ENCODE measurements at places on chromosomes 2 and 18.

DNA sequence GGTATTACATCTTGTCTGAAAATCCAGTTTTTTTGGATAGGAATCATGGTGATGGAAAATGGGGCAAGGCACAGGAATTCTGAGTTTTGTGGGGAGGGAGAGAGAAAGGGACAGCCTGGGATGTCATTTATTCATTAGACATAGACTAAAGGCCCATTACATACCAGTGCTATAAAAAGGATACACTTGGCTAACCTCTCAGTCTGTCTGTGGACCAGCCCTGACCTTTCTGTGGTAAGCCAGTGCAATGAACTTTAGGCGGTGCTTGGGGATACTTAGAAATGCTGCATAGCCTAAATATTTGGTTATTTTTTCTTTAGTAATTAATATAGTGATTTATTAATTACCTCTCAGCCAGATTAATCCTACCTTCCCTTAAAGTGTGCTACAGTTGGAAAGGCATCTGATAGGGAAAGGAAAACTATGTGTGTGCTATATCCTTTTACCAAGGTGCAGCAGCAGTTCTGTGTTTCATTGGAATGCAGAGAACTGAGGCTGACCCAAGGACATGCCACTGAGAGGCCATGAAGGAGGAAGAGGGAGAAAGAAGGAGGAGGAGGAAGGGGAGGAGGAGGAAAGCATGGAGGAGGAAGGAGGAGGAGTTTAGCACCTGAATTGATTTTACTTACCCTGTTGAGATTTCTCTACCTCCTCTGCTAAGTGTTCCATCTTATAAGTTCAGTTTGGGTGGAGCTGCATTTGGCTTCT lies 37.5 kb downstream of the KCNS3 start:
- no peak for DNase-seq

- no peak for DNase-seq
Observed at GRCh38 chr2:13030606-13031005, 313.9 kb downstream of the TRIB2 start.

GRCh38 chr18:25005541-25006403 lies 346.2 kb downstream of the ZNF521 start:
- no peak for DNase-seq

GRCh38 chr2:198173242-198173641 lies 368.8 kb downstream of the PLCL1 start:
- no peak for DNase-seq

DNA sequence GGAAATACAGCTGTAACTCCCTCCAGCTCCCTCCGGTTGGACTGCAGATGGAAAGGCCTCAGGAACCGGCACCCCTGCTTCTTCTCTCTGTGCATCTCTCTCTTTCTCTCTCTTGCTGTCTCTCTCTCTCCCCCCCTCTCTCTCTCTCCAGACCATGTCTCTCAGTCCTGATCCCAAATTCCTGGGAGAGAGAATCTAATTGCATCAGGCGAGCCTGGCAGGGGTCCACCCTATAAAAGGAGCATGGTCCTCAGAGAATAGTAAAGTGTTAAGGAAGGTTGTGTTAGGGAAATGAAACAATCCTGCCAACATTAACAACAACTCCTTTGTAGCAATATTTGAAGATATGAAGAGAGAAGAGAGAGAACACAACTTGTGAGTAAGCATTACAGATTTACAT lies 36.7 kb downstream of the VIT start:
- DNase-seq: no peak

GRCh38 chr2:47266939-47267710 lies 112.0 kb upstream of the STPG4 start:
- no peak for DNase-seq

- no peak for DNase-seq
Observed at GRCh38 chr2:16285813-16286510, 345.6 kb downstream of the MYCN start.

GRCh38 chr2:230227216-230227615 lies 1.7 kb downstream of the SP140 start:
- no peak for DNase-seq

DNA sequence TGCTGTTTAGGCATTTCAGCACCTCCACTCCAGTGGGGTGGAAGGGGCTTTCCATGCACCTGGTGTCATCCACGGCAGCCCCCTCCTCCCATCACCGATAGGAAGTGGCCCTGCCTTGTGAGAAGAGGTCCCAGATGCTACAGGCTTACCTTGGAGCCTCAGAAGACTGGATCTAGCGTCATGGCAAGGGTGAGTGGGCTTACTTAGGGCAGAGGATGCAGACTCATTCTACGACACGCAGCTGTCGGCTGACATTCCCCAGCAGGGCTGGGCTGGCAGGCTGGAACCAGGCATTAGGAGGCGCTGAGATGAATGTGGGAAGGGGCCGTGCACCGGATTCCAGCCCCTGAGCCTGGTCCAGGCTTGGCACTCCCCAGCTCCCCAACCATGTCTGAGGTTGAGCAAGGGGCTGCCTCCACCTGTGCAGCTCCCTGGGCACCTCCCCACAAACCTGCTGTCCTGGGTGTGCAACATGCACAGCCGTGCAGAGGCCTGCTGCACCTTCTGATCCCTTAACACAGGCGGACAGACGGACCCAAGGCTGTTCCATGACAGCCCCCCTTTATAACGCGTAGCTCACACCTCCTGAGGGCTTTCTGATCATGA lies 1.7 kb upstream of the PRLH start:
- no peak for DNase-seq

GRCh38 chr2:156874707-156875106 lies 382.8 kb upstream of the GALNT5 start:
- DNase-seq: no peak

DNA sequence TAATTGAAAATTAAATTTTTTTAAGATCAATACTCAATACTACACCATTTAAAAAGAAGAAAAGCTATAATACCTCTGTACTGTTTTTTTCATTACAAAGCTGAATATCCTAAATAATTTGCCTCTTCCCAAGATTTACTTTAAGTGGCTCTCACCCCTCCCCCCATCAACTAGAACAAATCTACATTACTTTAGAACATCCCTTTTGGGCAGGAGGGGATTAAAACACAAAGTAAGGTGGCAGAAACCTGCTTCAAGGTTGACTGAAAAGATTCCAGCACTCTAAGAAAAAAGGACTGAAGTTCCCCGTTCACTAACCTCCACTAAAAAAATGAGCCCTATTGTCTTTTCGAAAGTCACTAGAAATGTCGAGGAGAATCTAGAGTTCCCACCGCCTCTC lies 42.3 kb downstream of the SLC38A11 start:
- DNase-seq: no peak

DNA sequence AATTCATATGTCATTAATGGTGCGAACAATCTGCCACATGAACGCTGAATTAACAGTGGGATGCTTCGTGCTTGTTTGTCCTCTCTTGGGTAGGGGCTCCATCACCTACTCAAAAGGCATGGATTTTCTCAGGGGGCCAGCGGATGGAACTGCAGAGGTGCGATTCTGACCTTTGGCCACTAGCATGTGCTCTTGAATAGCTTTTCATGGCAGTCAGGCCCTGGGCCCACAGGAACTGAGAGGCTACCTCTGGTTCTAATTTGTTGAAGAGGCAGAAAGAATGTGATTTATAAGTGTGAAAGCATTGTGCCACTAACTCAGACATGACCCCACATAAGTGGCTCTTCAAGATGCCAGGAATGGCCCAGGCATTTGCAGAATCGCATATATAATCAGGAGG lies 283.2 kb downstream of the INSIG2 start:
- DNase-seq: no peak

- no peak for DNase-seq
Observed at GRCh38 chr2:11399438-11399762, 55.0 kb upstream of the ROCK2 start.

DNA sequence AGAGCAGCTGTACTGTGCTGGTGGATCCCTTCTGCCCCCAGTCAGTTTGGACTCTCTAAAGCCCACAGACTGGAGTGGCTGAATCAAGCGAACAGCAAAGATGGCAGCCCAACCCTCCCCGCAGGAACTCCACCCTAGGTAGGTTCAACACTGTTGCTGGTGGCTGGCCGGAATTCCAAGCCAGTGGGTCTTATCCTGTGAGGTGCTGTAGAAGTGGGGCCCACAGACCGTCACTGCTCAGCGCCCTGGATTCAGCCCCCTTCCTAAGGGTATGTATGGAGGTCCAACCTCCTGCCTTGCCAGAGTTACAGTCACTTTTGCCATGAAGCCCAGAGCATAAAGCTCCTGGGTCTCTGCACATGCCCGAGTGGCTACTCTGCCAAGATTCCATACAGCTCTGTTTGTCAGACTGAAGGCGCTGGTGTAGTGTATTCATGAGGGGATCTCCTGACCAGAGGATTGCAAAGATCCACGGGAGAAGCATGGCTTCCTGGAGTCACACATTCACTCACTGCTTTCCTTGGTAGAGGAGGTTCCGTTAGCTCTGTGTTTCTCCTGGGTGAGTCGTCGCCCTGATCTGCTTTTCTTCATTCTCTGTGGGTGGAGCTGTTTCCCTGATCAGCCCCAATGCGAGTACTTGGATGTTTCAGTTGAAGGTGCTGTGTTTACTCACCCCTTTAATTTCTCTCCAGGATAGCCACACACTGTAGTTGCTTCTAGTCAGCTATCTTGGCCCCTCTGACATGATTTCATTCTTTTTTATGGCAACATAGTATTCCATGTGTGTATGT lies 293.6 kb upstream of the THUMPD2 start:
- DNase-seq: no peak

- DNase-seq: no peak
Observed at GRCh38 chr2:1757567-1757966, 13.3 kb upstream of the PXDN start.

DNA sequence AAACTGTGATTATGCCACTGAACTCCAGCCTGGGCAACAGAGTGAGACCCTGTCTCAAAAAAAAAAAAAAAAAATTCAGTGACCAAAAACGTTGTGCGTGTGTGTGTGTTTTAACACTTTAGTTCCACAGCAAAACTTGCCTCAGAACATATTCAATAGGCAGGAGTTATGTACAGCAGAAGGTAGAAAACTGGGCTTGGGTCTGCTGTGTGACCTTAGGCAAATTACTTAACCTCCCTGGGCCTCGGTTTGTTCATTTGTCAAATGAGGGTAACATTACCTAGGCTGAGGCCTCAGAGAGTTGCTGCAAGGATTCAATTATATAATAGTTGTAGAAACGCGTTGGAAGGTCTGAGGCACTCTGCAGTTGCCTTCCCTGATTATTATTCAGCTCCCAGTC lies 10.3 kb upstream of the SCG2 start:
- no peak for DNase-seq

DNA sequence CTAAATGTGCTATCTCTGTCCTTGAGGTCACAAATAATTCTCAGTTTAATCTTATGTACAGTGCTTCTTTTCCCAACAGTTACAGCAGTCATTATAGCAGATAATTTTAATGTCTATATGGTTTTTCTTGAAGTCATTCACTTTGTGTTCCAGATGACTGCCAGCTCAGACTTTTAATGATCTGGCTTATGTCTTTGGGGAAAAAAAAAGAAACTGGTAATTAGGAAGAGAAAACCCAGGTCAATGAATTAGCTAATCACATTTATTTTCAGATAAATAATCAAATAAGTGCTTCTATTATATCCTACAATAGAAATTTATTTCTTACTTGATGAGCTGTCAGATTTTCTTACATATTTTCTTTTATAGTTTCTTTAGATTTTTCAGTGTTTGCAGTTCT lies 96.0 kb downstream of the COMMD1 start:
- no peak for DNase-seq

- DNase-seq: no peak
Observed at GRCh38 chr2:79855264-79856006, 342.6 kb downstream of the CTNNA2 start.

GRCh38 chr18:58364876-58365528 lies 263.9 kb downstream of the ALPK2 start:
- DNase-seq: no peak

GRCh38 chr2:135742325-135742757 lies 686 bp downstream of the UBXN4 start:
- peak; percentile 20 for DNase-seq

DNA sequence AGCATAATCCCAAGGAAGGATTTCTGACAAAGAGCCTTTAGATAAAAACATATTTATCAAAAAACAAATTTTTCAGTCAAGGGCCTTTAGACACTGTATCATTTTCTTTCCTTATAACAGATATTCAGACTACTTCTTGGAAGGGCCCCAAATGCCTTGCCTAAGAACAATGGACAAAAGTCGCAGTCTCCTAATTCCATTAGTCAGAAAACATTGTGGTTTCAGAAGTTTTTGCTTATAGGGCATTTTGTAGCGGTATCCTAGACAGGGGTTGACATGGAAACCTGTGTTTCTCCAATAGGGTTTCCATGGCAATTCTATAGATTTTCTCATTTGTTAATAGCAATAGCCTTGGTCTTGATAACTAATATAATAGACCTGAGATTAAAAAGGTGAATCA lies 36.7 kb upstream of the AGPS start:
- no peak for DNase-seq

DNA sequence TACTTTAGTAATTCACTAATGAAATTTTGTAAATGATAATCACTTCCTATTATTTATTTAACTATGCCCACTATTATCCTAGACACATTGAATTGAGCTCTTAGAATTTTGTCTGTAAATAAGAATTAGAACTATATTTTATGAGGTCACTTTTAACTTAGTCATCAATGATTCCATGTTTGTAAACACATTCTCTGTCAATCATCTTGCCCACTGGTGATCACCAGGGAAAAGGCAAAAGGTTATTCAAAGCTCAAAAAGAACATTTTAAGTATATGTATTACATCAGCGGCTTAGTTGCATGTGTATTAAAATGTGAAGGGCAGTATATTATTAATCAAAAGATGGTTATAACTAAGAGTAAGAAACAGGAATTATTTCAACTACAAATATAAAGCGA lies 25.2 kb downstream of the SCN9A start:
- no peak for DNase-seq

GRCh38 chr2:189952536-189953109 lies 109.9 kb downstream of the MSTN start:
- DNase-seq: no peak

- no peak for DNase-seq
Observed at GRCh38 chr2:45706033-45706432, 54.6 kb downstream of the PRKCE start.

Data from effector memory CD4-positive, alpha-beta T cell (primary cell).